DMS79 treated with DMSO at 0.1 percent for 48 hours (cell line): ENCODE measurements at places on chromosomes 16 and 17.

DNA sequence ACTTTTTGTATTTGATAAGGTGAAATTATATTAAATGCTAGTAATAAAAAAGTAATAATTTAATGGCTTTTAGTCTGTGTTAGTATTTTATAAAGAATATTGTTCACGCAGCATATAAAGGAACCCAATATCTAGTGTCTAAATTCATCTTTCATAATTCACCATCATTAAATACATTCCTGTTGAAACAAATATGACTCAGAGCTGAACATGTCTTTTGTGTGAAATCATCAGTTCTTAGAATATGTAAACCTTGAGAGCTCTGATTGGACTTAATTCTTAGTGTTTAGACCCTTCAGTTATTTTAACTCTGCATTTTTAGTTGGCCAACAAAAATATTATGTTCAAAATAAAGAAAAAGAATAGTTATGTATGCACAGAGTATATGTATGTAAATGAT lies 71.8 kb downstream of the ABHD15 start:
- DNase-seq, result no peak

DNA sequence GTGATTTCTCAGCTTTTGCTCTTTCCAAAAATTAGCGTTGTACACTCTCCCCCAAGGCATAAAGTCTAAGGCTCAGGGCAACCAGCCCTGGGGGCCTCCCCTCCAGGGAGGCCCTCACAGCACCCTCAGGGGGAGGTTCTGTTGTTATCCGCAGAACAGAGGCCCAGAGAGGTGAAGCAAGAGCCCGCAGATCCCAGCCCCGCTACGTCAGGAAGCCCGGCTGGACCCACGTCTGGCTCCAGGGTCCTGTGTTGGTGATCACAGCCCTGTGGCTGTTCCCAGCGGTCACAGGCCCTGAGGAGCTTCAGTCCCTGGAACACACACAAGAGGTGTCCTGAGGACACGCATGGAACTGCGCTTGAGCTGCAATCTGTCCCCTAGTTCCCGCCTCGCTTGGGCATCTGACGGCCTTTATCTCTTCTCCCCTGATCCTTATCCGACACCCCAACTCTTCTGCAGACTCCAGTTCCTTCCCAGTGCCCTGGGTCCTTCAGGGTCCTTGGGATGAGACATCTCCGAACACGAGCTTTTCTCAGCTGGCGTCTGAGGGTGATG lies 1.1 kb upstream of the ZG16B start:
- DNase-seq, result no peak

- peak; percentile 5 for DNase-seq
Observed at GRCh38 chr16:72989579-72990551, 58.1 kb downstream of the ZFHX3 start.

DNA sequence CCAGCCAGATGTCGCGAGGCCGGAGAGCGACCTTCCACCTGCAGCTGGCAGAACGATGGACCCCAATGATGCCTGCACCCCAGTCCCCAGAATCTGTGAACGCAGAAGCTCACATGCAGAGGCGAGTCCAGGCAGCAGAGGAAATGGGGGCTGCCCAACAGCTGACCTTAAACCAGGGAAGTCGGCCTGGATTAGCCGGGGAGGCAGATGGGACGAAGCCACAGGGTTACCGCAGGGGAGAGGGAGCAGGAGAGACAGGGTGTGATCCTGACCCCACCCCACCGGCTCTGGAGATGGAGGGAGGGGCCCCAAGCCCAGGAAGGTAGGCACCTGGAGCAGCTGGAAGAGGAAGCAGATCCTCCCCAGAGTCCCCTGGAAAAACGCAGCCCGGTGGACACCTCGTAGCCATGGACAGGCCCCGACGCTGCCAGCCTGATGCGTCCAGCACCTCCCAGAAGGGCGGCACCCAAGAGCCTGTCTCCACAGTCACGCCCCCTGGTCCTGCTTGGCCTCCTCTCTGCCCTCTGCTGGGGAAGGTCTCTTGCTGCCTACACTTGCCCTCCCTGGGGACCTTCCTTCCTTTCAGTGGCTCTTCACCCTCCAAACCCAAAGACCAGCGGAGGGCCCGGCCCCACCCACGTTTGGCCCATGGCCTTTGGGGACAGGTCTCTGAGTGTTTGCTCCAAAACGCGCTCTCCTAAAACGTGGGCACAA lies 37.3 kb downstream of the PIEZO1 start:
- no peak for DNase-seq

DNA sequence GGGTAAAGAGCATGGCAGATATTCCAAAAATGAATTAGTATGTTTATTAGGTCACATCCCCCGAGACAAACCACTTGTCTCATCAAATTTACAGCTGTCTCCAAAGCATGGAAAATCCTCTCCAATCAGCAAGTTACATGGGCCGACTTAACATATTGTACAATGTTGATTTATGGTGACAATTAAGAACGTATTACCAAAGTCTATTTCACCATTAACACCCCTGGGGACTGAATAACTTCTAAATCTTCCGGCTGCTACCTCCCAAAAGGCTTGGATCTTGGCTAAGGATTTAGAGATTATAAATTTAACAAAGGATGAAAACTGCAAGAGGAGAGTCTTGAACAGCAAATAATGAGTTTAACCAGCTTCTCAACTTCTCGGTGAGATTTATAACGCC lies 311.9 kb downstream of the NPIPA8 start:
- DNase-seq, result no peak
